Nephron progenitor cell (in vitro differentiated cells): ENCODE measurements at places on chromosomes 12 and 14.

- H3K4me1 ChIP-seq: peaks cover 15% of the 10 kb centered on the region
- no peak for DNase-seq
- no peaks in the 10 kb centered on the region for H3K36me3 ChIP-seq
- H3K27me3 ChIP-seq: peaks cover 16% of the 10 kb centered on the region
Measured at GRCh38 chr12:100951756-100952155, 157.2 kb downstream of the ANO4 start.

DNA sequence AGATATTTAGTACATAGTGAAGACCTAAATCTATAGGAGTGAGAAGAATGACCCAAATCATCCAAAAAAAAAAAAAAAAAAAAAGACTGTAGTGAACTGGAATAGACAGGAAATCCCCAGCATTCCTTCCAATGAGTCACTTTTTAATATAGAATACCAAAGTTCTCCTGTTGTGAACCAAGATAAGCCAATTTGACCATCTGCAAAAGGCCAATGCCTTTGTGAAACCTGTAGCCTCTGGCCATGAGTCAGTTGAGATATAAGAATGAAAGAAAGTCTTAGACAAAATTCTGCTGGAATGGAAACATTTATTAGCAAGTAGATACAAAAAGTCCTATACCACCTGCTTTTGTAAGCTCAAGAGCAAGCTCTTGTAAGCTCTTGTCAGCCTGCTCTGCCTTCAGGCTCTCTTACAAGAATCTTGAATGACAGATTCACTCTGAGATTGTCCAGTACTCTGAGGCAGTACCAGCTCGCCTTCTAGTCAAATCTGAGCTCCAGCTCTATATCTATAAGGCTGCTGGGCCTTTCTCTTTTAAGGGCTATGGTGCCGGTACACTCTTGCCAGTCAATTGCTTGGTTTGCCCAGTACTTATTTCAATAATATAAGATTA lies 243.0 kb upstream of the TMTC1 start:
- peaks cover 6% of the 10 kb centered on the region for H3K36me3 ChIP-seq
- peaks cover 7% of the 10 kb centered on the region for H3K27me3 ChIP-seq
- H3K4me1 ChIP-seq: no peaks in the 10 kb centered on the region
- H3K4me3 ChIP-seq: no peak overlapping the region
- no peak for DNase-seq
- no peak overlapping the region for H3K27ac ChIP-seq

GRCh38 chr12:459430-460258 lies at the start of gene B4GALNT3:
Gene B4GALNT3 (plus strand): TSS chr12:459939. CDS start chr12:460377, 438 bp downstream.
- H3K27me3 ChIP-seq: peaks cover 57% of the 10 kb centered on the region
- DNase-seq: peak; percentile 79
- H3K27ac ChIP-seq: no peak within 1 kb of the TSS
- H3K36me3 ChIP-seq: peaks cover 5% of the 10 kb centered on the region
- H3K4me3 ChIP-seq: peak within 1 kb of the TSS; percentile 86
- peaks cover 45% of the 10 kb centered on the region for H3K4me1 ChIP-seq

GRCh38 chr12:84497819-84498218 lies 414.8 kb downstream of the SLC6A15 start:
- H3K36me3 ChIP-seq: no peaks in the 10 kb centered on the region
- no peak for DNase-seq
- H3K27ac ChIP-seq: no peak overlapping the region
- no peaks in the 10 kb centered on the region for H3K27me3 ChIP-seq

DNA sequence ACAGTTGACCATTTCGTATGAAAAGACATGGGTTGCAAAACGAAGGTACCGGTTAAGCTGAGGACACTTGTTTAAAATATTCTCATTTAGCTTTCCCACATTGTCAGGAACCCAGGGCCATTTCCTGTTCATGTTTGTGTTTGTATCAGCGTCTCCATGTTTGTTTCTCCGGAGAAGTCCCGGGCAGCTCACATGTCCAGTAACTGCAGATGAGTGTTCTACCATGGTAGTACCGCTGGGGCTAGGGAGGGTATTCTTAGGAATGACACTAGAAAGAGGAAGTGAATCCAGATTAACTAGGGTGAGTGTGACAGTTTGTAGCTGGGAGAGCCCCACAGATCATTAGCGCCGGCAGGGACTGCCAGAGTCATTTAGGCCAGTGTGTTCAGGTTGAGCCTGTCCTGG lies 50.0 kb upstream of the EVL start:
- no peak overlapping the region for H3K4me3 ChIP-seq
- H3K4me1 ChIP-seq: peaks cover 67% of the 10 kb centered on the region
- H3K27me3 ChIP-seq: peaks cover 5% of the 10 kb centered on the region
- peak overlapping the region; percentile 87 for H3K27ac ChIP-seq
- peaks cover 47% of the 10 kb centered on the region for H3K36me3 ChIP-seq
- DNase-seq: no peak

GRCh38 chr12:3213188-3213587 lies 136.0 kb downstream of the TSPAN9 start:
- DNase-seq: no peak
- H3K27ac ChIP-seq: no peak overlapping the region
- peaks cover 8% of the 10 kb centered on the region for H3K27me3 ChIP-seq
